Natural killer cell (primary cell): ENCODE measurements at places on chromosomes 7 and 10.

DNA sequence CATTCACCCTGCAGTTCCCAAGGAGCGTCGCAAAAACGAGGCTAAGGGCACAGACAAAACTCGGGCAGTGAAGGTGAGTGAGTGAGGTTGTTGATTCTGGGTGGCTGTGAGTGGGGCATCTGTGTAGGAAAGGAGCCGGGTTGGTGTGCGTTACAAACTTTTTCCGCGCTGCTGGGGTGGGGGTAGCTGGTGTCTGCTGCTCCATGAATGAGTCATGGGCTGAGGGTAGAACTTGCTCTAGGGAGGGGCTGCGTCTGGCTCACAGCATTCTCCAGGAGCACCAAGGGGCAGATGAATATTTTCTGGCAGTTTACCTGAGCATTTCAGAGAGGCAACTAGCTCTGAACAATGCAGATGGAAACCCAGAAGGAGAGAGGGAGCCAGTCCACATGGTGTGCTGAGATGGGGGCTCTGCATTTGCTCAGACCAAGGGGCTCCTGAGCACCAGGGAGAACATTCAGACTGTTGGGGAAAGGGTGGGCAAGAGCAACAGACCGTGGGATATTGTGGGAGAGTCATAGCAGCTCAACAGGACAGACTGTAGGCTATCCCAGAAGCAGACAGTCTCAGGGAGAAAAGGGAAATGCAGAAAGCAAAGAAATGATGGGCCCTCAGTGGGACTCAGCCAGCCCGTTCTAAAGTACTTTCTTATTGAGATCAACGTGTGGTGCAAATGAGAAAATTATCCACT lies 18.8 kb downstream of the NOBOX start:
- H3K4me3 ChIP-seq: no peak overlapping the region
- no peaks in the 10 kb centered on the region for H3K4me1 ChIP-seq
- H3K27ac ChIP-seq: no peak overlapping the region
- H3K36me3 ChIP-seq: no peaks in the 10 kb centered on the region
- H3K27me3 ChIP-seq: no peaks in the 10 kb centered on the region

DNA sequence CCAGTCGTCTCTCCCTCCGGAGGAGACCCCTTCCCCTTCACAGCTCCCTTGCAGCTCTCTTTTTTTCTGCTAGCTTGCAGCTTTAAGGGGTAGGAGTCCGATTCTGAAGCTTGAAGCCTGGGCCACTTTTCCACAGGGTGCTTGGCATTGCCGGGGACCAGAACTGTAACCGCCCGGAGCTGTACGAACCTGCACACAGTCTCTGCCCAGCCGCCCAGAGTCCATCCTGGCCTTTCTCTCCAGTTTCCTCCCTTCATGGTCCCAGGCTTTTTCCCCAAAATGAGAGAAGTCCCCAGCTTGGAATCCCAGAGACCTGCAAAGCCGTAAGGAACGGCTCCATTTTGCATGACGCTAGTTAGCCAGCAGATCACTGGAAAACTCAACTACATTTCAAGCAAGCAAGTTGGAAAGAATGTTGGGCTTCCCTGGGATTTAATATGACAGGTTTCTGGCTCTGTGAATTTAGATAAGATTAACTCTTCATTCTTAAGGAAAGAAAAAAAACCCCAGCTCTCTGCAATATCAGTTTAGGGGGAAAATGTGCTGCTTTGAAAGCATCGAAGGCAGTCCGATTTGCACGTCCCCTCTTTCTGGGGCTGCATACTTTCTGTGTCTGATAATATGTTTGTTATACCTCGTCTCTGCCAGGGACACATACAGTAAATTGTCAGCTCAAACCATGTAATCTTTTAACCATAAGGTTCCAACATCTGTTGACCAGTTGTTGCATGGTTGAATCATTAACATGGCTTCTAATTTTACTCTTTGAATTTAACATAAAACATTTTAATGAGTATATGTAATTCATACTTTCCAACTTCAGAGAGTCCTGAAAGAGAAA lies 190.0 kb upstream of the LYZL2 start:
- no peak overlapping the region for H3K4me3 ChIP-seq
- H3K4me1 ChIP-seq: peaks cover 16% of the 10 kb centered on the region
- H3K36me3 ChIP-seq: no peaks in the 10 kb centered on the region
- DNase-seq: no peak
- no peaks in the 10 kb centered on the region for H3K27me3 ChIP-seq

- no peak overlapping the region for H3K27ac ChIP-seq
- no peak for DNase-seq
- no peaks in the 10 kb centered on the region for H3K36me3 ChIP-seq
Measured at GRCh38 chr10:34213805-34214197, 601.3 kb downstream of the PARD3 start.

DNA sequence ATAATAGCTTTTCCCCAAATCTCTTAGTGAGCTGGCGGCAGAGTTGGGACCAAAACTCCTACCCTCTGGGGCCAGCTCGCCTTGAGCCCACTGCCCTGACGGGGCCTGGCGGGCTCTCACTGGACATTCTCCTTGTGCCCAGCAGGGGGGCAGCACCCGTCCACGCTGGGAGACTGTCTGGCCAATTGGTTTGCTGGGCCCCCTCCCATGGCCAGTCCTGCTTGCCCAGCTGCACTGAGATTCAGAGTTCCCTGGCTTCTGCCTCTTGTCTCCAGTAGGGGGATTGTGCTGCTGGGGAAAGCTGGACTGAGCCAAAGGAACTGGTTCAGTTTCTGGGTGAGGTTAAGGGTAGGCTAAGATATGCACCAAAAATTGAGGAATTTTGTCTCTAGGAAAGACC lies 59.8 kb downstream of the RAMP3 start:
- H3K4me3 ChIP-seq: no peak overlapping the region
- no peaks in the 10 kb centered on the region for H3K36me3 ChIP-seq
- H3K4me1 ChIP-seq: no peaks in the 10 kb centered on the region
- H3K27ac ChIP-seq: no peak overlapping the region
- no peak for DNase-seq
- no peaks in the 10 kb centered on the region for H3K27me3 ChIP-seq

DNA sequence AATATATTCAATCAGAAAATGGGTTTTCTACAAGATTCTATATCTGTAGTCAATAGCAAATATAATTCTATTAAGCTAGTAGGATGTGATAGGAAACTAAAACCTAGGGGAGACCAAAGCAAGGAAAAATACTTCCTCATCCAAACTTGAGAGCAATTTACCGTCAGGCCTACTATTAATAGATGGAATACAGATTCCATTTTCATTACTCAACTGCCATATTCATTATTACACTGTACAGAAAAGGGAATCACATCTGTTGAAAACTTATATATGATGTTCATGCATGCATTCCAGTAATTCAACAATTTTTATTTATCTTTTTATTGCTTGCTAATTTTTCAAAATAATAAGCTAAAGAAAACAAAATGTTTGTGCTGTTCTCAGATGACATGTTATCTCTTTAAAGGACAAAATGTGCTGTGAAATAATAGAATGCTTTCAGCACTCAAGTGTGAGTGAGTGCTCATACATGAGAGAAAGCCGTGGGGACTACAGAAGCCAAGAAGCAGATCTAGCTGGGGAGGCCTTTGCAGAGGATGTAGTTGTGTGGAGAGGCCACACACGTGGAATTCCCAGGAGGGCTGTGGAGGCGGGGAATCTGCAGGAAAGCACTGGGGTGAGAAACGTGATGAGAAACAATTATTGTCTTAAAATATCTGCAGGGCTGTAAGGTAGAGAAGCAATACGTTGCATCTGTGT lies 110.0 kb downstream of the EGFR start:
- no peaks in the 10 kb centered on the region for H3K4me1 ChIP-seq
- no peak for DNase-seq
- no peak overlapping the region for H3K4me3 ChIP-seq
- no peaks in the 10 kb centered on the region for H3K27me3 ChIP-seq
- no peak overlapping the region for H3K27ac ChIP-seq

DNA sequence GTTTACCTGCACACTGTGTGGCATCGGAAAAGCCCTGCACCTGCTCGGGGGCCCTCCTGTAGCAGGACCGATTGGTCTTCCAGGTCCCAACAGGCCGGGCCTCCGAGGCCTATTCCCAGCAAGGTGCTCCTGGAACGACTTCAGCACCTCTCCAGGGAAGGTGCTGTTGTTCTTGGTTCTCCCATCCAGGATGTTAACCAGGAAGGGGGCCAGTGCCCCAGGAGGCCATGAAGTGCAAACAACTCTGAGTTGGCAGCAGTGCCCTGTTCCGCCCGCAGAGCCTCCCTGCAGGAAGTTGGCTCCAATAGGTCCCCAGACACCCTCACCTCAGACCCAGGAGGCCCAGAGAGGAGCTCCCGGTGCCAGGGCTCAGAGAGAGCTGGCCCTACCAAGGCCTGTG lies 64.0 kb upstream of the DUSP5 start:
- no peaks in the 10 kb centered on the region for H3K36me3 ChIP-seq
- H3K4me1 ChIP-seq: peaks cover 32% of the 10 kb centered on the region
- no peak overlapping the region for H3K27ac ChIP-seq
- DNase-seq: no peak
- H3K27me3 ChIP-seq: no peaks in the 10 kb centered on the region

DNA sequence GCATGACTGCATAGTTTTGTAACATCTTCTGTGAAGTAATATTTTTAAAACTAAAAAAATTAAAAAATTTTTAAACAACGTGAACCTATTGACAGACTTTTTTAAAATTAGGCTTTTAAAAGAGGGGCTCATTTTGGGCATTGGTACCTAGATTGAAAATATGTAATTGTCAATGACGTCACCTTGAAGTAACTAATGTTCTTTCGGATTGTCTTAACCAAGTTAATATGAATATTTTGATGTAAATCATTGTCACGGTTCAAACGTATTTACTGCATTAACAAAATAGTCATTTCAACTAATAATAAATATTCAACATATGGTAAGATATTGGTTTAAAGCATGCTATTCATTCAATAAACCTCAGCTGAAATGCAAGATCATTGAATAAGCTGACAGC lies 719.8 kb downstream of the ANKRD7 start:
- no peaks in the 10 kb centered on the region for H3K27me3 ChIP-seq
- no peak overlapping the region for H3K4me3 ChIP-seq
- no peak for DNase-seq
- no peaks in the 10 kb centered on the region for H3K36me3 ChIP-seq
- H3K27ac ChIP-seq: no peak overlapping the region

DNA sequence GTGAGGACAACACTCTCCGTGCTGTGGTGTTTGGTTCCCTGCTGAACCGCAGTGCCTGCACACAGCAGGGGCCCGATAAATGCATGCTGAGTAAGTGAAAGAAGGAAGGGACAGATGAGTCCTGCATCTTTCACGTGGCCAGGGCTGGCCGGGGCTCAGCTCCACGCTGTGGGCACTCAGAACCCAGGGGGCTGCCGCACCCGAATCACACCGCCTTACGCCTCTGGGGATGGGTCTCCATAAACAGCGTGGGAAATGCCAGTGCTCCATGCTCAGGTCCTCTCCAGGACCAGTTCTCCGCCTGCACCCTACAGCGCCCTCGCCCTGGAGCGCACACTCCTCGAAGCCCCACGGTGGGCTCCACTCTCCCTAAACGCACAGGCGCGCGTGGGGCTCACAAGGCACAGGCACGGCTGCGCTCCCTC lies 38.1 kb downstream of the RASGEF1A start:
- H3K27ac ChIP-seq: no peak overlapping the region
- H3K27me3 ChIP-seq: peaks cover 3% of the 10 kb centered on the region
- DNase-seq: no peak

GRCh38 chr10:78868048-78868447 lies 200.7 kb upstream of the ZMIZ1 start:
- H3K36me3 ChIP-seq: no peaks in the 10 kb centered on the region
- no peaks in the 10 kb centered on the region for H3K4me1 ChIP-seq
- H3K4me3 ChIP-seq: no peak overlapping the region

DNA sequence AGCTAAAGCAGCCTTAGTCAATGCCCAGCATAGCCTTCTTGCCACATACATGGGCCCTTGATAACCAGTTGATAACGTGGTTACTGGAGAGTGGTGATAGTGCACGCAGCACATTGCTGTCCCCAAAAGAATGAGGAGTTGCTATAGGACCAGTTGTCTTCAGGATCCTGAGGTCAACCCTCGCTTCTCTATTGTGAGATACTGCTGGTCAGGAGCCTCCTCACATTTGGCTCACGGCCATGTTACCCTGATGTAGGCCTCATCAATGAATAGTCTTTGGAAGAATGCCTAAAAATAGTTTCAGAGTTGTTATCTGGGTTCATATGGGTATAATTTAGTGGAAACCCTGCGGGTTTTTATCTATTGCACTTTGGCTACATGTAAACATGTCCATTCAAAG lies 230.7 kb downstream of the VTI1A start:
- no peak overlapping the region for H3K27ac ChIP-seq
- H3K36me3 ChIP-seq: peaks cover 4% of the 10 kb centered on the region
- no peak overlapping the region for H3K4me3 ChIP-seq
- no peaks in the 10 kb centered on the region for H3K27me3 ChIP-seq
- H3K4me1 ChIP-seq: no peaks in the 10 kb centered on the region

GRCh38 chr7:43467406-43467805 lies 115.5 kb upstream of the STK17A start:
- no peak for DNase-seq
- no peaks in the 10 kb centered on the region for H3K27me3 ChIP-seq
- H3K4me1 ChIP-seq: no peaks in the 10 kb centered on the region
- no peak overlapping the region for H3K27ac ChIP-seq
- H3K4me3 ChIP-seq: no peak overlapping the region

- no peaks in the 10 kb centered on the region for H3K27me3 ChIP-seq
- DNase-seq: no peak
- no peaks in the 10 kb centered on the region for H3K36me3 ChIP-seq
- H3K4me3 ChIP-seq: no peak overlapping the region
- H3K27ac ChIP-seq: no peak overlapping the region
- H3K4me1 ChIP-seq: no peaks in the 10 kb centered on the region
Measured at GRCh38 chr7:78073609-78074382, 275.2 kb downstream of the PHTF2 start.

DNA sequence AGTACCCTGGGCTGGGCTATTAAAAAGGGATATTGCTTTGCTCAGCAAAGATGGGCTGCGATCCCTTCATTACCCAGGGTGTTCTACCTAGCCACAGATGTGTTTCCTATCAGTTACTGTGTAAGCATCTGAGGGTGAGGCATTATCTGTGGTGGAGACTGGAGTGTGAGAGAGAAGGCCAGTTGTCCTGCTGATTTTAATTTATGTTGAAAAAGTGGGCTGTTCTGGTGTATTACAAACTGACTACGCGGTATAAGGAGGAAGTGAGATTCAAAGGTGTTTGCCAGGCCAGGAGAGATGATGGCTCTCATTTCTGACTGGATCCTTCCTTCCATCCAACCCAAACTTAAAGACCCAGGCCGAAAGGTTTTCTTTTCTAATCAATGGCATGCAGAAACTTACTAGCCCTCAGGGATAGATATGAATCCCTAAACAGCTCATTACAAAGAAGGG lies 7.6 kb downstream of the TCF7L2 start:
- no peak for DNase-seq
- H3K27ac ChIP-seq: no peak overlapping the region
- H3K4me3 ChIP-seq: no peak overlapping the region
- peaks cover 14% of the 10 kb centered on the region for H3K27me3 ChIP-seq
- no peaks in the 10 kb centered on the region for H3K36me3 ChIP-seq

- no peak overlapping the region for H3K4me3 ChIP-seq
- H3K4me1 ChIP-seq: no peaks in the 10 kb centered on the region
- no peak for DNase-seq
- no peaks in the 10 kb centered on the region for H3K36me3 ChIP-seq
Measured at GRCh38 chr7:20554072-20554471, 61.4 kb upstream of the ABCB5 start.

GRCh38 chr10:78328592-78329404 lies 295.1 kb downstream of the RPS24 start:
- H3K27ac ChIP-seq: no peak overlapping the region
- DNase-seq: no peak
- no peaks in the 10 kb centered on the region for H3K4me1 ChIP-seq
- no peaks in the 10 kb centered on the region for H3K36me3 ChIP-seq

- H3K27ac ChIP-seq: no peak overlapping the region
- H3K4me3 ChIP-seq: no peak overlapping the region
- H3K27me3 ChIP-seq: no peaks in the 10 kb centered on the region
- no peak for DNase-seq
- H3K36me3 ChIP-seq: no peaks in the 10 kb centered on the region
Measured at GRCh38 chr7:18866359-18867036, 250.9 kb downstream of the TWIST1 start.
